ENCODE measurements at places on chromosomes 5 and 9.

GRCh38 chr9:78089111-78089510 is 57.5 kb upstream of the GNAQ start:
- no peak for DNase-seq

GRCh38 chr5:155598552-155598951 is 585.0 kb downstream of the KIF4B start:
- no peak for DNase-seq

DNA sequence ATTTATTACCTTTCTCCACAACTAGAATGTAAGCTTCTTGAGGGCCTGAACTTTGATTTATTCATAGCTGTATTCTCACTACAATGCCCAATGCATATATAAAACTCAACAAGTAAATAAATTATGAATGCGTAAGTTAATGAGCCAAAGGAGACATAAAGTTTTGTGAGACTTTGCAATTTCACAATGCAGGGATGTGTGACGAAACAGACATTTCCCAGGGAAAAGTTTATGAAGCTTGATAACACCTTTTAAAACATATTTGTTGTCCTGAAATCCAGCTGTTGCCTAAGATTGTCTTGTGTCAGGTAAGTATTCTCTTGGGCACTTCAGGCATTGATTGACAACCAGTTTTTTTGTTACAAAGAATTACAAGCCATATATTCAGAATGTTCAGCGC is 800.1 kb downstream of the BRINP1 start:
- DNase-seq, result no peak

DNA sequence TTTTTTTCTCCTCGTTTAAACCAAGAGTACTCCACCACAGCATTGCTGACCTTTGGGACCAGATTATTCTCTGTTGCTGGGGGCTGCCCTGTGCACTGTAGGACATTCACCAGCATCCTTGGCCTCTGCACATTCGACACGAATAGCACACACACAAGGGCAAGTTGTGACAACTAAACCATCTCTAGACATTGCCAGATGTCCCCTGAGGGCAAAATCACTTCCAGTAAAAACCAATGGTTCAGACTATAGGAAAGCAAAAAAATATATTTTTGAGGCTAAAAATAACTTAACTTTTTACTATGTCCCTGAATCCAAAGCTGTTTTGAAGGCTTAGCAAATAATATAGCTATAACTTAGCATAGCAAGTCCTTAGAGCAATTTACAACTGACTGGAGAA is 65.9 kb downstream of the SEMA5A start:
- DNase-seq, result peak; percentile 46

DNA sequence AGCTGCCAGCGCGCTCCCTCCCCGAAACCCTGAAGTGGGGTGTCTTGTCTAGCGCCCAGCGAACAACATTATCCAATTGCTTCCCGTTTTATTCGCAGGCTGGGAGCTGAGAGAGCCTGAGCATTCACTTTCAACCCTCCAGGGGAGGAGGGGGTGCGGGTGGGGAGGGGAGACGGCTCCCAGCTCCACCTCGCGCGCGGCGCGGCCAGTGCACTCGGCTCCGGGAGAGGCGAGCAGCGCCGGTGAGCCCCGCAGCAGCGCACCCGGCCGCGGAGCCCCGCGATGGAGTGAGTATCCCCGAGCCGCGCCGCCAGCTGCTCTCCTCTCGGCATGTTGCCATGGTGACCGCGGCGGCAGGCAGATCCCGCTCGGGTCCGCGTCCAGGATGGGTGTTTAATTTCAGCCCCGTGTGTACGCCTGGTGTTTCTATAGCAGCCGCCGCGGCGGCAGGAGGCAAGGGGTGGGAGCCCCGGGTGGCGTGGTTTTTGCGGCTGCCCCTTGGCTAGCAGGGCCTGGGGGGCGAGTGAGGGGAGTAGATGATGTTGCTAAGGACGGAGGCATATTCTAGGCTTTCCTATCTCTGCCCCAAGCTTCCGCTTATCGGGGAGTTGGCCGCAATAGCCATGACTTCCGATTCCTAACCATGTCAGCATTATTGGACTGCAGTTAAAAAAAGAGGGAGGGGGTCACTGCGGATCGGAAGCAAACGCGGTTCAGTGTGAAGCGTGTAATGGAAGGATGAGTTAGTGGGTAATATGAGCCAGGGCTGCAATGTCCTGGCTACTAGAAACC is 139.2 kb upstream of the PALM2AKAP2 start:
- peak; percentile 45 for DNase-seq

DNA sequence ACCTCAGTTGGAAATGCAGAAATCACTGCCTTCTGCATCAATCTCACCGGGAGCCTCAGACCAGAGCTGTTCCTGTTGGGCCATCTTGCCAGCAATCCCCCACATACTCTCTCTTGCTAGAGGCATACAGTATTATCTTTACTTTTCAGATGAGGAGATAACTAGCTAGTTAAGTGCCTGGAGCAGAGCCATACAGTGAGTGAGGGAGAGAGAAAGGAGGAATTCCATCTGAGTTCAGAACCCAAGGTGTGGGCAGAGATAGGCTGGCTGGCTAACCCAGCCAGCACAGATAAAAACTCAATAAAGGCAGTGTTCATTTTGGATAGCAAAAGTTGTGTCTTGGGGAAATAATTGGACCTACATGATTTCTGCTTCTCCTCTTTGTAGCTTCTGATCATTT is 268.0 kb upstream of the KIF2A start:
- no peak for DNase-seq

GRCh38 chr5:97728920-97729319 is 545.9 kb upstream of the RIOK2 start:
- DNase-seq, result peak; percentile 13

DNA sequence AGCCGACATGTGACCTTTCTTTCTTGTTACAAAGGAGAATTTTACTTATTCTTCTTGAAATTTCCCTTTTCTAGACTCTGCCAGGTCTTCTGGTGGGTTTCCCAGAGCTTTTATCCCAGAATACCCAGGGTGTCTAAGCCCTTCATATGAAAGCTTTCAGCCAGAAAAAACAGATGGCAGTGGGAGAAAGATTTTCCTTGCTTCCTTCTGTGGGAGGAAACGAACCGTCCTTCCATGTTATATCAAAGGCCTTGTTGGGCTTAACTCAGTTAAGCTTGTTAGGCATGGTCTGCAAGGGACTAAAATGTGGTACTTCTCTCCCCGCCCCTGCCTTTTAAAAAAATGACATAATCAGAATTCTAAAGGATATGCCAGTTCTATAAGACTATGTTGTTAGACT is 47.5 kb downstream of the SPATA31D1 start:
- DNase-seq, result no peak

DNA sequence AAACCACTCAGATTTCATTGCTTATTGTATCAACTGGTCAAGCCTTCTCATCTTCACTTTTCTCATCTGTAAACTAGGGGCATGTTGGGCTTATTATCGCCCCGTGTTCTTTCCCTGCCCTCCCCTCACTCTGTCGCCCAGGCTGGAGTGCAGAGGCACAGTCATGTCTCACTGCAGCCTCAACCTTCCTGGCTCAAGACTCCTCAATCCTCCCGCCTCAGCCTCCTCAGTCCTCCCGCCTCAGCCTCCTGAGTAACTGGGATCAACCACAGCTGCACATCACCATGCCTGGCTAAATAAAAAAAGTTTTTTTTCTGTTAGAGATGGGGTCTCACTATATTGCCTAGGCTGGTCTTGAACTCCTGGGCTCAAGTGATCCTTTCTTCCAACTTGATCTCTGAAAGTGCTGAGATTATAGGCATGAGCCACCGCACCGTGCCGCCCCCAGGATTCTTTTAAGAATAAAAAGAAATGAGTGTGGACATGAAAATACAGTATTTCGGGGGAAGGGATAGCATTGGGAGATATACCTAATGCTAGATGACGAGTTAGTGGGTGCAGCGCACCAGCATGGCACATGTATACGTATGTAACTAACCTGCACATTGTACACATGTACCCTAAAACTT is 2.0 kb downstream of the MAML1 start:
- DNase-seq, result peak; percentile 5

DNA sequence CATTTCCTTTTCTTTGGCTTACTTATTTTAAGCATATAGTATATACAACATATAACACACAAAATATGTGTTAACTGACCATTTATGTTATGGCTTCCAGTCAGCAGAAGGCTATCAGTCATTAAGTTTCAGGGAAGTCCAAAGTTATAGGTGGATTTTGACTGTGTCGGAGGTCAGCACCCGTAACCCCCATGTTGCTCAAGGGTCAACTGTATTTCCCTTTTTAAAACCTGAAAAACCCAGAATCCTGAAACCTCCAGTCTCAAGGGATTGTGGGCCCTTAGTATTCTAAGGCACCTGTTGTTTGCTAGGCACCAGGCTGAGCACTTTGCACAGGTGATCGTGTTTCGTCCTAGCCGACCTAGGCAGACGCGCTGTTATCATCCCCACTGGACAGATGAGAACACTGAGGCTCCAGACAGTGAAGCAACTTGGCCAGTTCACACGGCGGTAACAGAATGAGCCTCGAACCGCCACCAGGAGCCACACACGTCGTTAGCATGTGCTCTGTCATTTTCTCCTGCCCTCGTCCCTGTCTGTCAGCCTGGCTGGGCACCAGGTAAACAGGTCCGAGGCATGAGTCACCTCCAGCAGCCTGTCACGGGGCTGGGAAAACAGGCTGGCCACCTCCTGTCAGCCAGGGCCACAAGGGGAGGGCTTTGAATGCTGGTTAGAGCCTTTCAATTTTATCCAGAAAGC is 39.9 kb downstream of the DUSP1 start:
- DNase-seq, result no peak

DNA sequence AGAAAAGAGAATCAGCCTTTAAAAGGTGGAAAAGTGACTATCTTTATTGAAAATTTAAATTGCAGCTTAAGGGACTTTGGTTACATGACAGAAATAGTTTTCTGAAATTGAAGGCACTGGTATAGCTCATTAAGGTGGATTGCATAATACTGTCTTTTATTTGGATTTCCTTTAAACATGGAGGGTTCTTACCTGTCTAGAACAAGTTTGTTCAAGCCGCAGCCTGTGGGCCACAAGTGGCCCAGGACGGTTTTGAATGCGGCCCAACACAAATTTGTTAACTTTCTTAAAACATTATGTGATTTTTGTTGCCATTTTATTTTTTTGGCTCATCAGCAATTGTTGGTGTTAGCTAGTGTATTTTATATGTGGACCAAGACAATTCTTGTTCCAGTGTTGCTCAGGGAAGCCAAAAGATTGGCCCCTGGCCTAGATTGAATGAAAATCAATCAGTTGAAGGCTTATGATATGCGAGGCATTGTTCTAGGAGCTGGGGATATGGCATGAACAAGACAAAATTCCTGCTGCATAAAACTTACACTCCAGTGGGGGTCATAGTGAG is 18.0 kb downstream of the NNT start:
- no peak for DNase-seq

DNA sequence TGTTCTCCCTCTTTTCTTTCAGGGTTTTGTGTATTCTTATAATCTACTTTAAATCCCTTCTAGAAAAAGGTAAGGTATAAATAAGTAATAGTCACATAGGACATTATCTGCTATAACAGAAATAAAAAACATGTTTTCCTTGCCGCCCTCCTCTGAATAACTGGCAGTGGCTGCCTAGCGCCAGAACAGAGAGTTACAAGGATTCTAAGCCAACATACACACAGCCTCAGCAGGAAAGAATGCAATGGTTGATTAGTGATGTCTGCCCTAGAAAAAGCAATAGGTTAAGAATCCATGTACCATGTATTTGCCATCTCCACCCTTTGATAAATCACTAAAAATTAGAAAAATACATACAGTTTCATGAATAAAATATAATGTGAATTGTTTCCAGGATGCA is 4.9 kb downstream of the MED27 start:
- DNase-seq, result peak; percentile 43

- no peak for DNase-seq
Measured at GRCh38 chr5:115735108-115735998, 81.1 kb downstream of the CDO1 start.

DNA sequence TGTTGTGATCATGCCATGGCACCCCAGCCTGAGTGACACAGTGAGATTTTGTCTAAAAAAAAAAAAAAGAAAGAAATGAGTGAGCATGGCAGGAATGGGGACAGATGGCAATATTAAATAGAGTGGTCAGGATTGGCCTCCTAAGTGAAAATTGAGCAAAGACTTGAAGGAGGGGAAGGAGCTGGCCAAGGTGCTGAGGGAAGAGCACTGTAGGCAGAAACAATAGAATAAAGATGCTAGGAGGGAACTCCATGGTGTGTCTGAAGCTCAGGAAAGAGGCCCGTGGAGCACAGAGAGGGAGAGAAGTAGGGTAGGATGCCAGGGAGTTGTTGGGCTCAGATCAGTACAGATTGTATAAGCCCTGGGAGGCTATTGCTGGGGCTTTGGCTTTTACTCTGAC is 64.4 kb upstream of the PCAT7 start:
- peak; percentile 8 for DNase-seq

- DNase-seq, result no peak
Measured at GRCh38 chr5:156706631-156707030, 143.5 kb upstream of the PPP1R2B start.

GRCh38 chr9:123371228-123371584 is 15.2 kb downstream of the CRB2 start:
- DNase-seq, result no peak

GRCh38 chr9:78666818-78667414 is 370.0 kb downstream of the PSAT1 start:
- DNase-seq, result peak; percentile 13

DNA sequence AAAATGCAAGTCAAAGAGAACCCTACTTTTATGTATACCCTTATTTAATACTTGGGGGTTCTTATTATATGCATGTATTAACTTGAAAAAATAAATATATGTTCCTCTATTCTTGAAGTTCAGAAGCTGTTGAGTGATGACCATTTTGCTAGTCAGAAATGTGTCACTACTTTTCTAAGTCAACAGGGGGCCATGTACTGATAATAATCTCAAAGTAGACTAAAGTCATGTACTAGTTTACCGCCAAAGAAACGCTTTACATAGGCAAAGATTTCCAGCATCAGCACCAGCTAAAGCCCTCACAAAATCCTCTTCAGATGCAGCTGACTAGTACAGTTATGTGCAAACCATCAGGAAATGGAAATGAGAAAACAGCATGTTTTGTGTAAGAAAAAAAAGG is 5.7 kb upstream of the BHMT start:
- DNase-seq, result no peak

- DNase-seq, result no peak
Measured at GRCh38 chr9:17322882-17323864, 188.3 kb downstream of the CNTLN start.

DNA sequence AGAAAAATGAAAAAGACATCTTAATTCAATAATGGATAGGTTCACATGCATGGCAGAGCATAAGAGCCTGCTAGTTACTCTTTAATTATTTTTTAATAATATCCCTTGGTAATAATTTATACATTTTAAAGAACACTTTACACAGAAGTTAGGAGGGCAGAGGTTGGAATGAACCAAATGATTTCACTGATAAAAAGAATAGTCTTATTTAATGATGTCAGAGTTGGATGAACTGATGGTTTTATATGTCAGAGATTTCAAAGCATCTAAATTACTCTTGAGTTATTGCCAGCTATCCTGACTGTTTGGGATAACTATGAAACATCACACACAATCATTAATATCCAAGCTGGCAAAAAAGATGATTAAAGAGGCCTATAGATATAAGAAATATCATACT is 244.8 kb downstream of the CSNK1G3 start:
- DNase-seq, result no peak
